Foreskin fibroblast (primary cell): ENCODE measurements at places on chromosomes 2 and 18.

DNA sequence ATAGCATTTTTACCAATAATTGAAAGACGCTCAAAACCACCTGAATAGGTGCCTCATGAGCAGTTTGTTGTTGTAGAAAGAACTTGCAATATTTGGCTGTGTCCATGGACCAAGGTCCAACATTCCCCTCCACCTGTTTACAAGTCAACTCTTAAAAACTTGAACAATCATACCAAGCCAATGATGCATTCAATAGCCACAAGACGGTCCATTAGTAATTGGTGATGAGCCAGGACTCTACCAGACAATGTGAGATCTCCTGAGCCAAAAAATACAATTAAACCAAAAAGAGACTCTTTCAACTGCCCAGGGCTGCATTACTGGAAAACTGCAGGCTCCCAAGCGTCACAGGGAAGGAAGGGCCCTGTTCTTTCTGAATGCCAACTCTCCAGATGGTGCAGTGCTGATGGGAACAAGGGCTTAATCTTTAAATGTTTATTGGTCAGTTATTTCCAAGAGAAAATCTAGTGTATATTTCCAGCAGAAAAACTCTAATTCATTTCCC lies 118.8 kb upstream of the EPB41L3 start:
- DNase-seq = no peak

DNA sequence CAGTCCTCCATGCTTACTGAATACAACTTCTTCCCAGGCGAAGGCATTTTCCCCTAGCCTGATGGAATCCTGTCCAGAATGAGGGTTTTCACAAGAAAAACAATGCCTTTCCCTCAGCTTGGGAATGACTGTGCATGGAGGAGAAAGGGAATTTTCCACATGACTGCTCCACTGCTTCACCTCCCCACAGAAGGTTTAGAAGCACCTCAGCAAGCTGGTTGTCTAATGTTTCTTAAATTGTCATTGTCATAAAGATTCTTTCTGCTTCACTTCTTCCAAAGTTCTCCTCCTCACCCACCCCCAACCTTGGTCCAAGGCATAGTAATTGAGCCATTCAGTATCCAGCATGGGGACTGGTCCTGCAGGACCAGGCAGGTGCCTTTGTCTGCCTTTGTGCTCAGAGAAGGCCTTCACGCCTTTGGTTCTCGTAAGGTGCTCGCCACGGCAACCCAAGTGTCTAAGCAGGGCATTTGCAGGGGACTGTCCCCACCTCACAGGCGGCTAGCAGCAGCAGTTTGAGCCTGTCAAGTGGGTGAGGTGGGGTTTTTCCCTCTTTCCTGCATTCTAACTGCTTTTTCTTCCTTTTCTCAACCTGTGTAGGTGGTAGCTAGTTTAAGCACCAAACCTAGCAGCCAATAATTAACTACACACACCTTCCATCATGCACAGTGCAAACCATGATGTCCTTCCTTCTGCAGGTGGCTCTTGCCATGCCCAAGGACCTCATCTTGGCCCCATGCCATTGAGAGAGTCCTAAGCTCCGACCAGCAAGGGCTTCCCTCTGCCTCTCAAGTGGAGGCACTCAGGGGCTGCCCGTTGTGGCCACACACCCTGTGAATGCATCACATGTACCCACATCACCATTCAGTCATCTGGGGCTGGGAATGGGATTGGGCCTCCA lies 65.7 kb upstream of the BCL2L11 start:
- DNase-seq = no peak

- DNase-seq = no peak
These were observed 1.6 kb downstream of the KLHL30 start for GRCh38 chr2:238140040-238140439.

DNA sequence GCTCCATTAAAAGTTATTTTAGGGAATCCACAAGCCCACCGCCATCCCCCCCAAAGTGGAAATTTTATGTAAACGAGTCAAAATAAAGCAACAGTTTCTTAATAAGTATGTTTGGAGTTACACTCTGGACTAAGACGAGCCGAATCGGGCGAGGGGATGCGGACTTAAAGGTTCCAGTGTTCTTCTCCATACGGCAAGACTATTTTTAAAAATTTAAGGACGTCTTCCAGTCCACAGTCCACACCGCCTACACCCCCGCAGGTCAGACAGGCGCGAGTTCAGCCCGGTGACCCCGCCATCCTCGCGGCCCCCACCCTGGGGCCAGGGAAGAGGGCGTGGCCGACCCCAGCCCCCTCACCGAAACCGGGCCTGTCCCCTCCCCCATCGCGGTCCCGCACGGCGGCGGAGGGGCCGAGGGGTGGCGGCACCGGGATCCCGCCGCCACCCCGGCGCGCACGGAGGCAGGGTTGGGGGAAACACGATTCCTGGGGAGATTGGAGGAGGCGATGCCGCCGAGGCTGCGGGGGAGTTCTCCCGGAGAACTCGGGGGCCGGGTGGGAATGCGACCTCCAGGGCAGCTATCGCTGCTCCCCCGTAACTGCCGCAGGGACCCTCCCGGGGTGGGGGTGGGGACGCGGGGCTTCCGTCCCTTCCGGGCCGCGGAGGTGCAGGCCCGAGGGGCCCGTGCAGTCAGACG lies 24.5 kb upstream of the SMAD7 start:
- peak; percentile 24 for DNase-seq

- DNase-seq = no peak
These were observed 397.6 kb upstream of the LRATD1 start for GRCh38 chr2:14234911-14235310.

DNA sequence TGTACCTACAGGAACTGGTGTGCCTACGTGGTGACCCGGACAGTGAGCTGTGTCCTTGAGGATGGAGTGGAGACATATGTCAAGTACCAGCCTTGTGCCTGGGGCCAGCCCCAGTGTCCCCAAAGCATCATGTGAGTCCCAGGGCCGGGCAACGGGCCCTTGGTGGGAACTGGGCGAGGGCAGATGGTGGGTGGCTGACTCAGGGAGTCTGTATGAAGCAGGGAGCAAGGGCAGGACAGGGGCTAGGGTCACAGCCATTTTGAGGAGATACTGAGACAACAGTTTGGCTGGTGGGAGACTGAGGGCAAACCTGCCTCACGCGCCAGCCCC lies 1.7 kb downstream of the EMILIN1 start:
- peak; percentile 49 for DNase-seq

DNA sequence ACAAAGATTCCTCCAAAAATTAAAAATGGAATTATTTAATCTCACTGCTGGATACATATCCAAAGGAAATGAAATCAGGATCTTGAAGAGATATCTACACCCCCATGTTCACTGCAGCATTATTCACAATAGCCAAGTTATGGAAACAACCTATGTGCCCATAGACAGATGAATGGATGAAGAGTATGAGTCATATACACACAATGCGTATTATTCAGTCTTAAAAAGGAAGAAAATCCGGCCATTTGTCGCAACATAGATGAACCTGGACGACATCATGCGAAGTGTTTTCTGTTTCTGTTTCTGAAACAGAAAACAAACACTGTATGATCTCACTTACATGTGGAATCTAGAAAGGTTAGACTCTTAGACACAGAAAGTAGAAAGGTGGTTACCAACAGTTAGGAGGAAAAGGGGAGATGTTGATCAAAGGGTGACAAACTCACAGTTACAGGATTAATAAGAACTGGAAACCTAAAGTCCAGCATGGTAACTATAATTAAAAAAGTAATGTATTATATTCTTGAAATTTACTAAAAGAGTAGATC lies 87.8 kb upstream of the ERBB4 start:
- no peak for DNase-seq

DNA sequence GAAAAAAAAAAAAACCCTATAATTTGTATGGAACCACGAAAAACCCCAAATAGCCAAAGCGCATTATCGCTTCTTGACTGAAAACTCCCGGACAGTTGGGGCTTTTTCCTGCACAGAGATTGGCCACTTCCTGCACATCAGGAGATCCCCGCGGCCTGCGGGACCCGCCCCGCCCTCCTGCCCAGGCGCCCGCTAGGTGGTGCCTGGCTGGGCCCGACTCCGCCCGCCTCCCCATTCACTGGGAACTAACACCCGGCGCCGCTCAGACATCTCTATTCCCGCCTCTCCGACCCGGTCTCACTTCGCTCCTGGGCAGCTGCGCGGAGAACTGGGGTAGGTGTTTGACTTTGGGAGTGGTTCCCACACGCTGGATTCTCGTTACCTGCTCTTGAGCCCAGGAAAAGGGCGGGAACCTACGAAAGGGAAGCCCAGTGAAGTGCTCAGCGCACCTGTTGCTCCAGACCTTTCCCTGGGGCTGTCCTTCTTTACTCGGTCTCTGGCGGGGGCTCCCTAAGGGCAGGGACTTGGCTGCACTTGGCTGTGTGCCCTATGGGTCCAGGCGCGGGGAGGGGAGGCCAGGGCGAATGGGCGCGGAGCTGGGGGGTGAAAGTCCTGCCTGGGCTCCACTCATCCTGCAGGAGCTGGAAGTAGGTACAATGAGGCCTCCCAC lies at the start of gene HMSD:
Gene HMSD, plus strand, starts transcription at position 234 of the 670 bp plus-strand sequence. CDS start 4,155 bp downstream, outside the sequence.
- no peak for DNase-seq

DNA sequence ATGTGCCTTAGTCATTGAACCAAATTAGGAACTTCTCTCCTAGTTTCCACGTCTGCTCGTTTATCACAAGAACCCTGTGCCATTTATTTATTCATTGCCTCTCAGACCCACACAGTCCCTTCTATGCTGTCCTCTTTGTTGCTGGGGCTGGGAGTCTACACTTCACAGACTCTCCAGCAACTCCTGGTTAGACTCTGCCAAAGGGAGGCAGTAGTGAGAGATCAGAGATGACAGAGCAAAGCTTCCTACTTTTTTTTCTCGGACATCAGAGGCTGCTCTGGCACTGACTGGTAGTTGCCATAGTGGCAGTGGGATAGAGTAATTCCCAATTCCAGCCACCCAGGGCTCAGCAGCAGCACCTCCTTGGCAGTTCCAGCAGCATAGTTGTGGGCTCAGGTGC lies 277.5 kb downstream of the BCL11A start:
- DNase-seq = no peak
